K562 (cell line): ENCODE measurements at places on chromosomes 7 and 10.
A peak's percentile ranks its signal among the peaks of the same experiment; 100 is the strongest.

- DNase-seq: peak; percentile 25
These were observed at the start of gene GNG11 for GRCh38 chr7:93921607-93922566. TSS of gene GNG11 (plus strand) at chr7:93921735. CDS start at chr7:93922138, 403 bp downstream.

DNA sequence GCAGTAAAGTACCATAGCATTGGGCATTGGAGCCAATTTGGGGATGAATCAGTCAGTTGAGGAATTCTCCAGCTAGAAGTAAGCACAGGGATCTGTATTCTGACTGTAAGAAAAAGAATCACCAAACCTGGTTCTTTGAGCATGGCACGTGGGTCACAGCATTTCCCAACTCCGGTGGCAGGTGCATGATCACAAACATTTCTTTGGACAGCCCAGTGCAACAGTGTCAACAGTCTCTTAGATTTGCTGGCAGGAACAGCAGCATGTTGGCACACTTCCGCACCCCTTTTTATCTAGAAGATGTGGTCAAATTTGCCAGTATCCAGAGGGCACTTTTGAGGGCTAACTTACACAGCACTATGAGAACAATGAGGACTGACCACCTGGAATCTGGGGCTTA, 437.5 kb upstream of the GHITM start:
- no peak for DNase-seq

GRCh38 chr7:48250441-48250951, 79.2 kb downstream of the ABCA13 start:
- no peak for DNase-seq

- no peak for DNase-seq
These were observed 41.0 kb downstream of the MCMBP start for GRCh38 chr10:119831656-119832055.

DNA sequence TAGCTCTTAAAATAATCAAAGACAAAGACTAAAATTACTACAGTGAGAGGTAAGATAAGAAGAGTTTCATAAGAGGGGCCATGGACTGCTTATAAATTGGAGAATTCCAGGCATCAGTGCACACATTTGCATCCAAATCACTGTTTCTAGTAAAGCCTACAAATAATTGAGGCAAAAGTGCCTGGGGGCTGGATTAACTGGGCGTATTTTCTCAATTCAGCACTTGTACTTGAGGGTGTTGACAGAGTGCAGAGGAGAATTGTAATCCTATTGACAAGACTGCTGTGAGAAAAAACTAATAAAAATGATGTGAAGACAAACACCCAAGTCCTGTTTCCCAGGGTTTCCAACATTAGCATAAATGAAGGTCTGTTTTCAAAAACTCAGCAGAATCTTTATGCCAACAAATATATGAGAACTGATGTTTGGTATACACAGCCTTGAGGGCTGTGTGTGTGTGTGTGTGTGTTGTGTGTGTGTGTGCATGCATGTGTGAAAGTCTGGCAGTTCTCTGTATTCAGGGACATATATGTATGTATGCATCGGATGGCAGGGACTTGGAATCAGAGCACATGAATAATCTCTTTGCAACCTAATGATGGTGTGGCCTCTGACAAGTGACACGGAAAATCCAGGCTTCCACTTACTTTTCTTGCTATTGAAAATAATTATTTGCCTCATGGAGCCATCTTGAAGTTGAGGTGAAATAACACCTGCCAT, 182.1 kb upstream of the CDC14C start:
- DNase-seq: no peak

DNA sequence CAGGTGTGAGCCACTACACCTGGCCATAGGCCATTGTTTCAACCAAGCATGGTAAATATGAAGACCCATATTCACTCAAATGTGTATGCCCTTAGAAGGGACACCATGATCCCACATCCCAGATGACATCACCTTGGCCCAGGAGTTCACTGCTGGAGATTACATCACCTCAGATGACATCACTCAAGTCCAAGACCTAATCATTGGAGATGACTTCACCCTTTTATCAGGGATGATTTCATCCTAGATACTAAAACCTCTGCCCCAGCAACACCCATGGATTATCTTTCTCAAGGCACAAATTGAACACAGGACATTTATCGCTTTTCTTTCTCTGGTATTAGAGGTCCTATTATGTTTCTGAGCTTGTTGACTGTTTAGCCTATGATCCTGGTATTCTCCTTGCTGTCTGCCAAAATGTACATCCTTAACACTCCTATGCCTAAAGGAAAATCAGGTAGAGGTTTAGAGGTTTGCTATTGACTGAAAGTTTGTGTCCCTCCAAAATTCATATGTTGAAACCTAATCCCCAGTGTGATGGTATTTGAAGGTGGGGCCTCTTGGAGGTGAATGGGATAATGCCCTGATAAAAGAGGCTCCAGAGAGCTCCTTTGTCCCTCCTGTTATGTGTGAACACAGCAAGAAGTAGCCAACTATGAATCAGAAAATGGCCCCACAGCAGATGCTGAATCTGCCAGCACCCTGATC, 9.8 kb upstream of the CYP2C18 start:
- no peak for DNase-seq

GRCh38 chr7:82722946-82723345, 279.4 kb upstream of the CACNA2D1 start:
- DNase-seq: no peak

- no peak for DNase-seq
These were observed 44.7 kb downstream of the MYO3A start for GRCh38 chr10:25978771-25979170.

DNA sequence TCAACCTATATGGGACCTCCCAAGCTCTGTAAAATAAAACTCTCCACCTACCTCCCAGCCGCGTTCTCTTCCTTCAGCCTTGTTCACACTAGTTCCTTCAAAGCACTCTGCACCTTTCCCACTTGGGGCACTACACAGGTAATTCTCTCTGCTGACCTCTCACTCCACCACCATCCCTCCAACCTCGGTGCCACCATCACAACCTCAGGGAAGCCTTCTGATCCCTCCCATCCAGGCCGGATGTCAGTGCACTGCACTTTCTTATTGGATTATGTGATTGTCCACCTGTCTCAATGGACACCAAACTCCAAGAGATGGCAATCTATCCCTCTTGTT, 7.0 kb downstream of the LARP4B start:
- DNase-seq: no peak

DNA sequence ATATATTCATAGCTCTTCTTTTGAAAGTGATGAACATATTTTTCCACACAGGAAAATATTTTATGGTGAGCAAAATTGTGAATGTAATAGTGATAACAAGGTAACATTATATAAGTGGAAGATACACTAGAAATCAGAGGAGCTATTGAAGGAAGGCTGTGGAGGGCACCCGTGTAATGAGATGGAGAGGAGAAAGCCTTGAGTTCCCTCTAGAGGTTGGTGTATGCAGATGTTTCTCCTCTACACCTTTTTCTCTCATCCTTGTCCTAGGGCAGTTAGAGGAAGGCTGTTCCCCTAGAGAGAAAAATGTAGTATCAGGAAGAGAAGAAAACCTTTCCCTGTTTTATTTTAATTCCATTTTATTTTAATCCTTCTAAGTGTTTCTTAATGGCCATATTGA, 54.6 kb upstream of the NRG3 start:
- no peak for DNase-seq

DNA sequence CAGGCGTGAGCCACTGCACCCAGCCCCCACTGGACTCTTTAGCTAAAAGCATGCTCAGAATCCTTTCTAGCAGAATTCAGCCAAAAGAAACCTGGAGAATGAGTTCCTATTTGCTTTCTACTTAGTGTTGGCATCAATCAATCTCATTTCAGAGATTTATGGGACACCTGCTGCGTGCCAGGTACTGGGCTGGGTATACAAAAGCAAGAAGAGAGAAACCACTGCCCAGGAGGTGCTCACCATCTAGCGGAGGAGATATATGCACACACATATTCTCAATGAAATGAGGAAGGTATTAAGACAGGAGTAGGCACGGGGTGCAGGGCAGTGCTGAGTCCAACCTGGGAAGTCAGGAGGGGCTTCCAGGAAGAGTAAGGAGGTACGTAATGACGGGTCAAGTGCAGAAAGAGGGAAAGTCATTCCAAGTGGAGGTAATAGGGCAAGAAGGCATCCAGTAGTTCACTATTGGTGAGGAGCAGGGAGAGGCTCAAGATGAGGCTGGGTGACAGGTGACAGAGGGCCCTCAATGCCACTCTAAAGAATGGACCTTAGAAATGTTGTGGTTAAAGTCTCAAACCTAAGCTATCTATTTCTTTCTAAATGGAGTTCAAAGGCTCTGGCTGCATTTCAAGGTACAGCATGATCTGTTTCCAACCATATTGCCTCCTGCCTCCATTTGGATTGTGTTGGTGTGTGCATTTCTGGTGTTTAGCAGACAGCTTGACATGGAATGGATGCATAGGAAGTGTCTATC, 22.1 kb downstream of the ABLIM1 start:
- DNase-seq: no peak

DNA sequence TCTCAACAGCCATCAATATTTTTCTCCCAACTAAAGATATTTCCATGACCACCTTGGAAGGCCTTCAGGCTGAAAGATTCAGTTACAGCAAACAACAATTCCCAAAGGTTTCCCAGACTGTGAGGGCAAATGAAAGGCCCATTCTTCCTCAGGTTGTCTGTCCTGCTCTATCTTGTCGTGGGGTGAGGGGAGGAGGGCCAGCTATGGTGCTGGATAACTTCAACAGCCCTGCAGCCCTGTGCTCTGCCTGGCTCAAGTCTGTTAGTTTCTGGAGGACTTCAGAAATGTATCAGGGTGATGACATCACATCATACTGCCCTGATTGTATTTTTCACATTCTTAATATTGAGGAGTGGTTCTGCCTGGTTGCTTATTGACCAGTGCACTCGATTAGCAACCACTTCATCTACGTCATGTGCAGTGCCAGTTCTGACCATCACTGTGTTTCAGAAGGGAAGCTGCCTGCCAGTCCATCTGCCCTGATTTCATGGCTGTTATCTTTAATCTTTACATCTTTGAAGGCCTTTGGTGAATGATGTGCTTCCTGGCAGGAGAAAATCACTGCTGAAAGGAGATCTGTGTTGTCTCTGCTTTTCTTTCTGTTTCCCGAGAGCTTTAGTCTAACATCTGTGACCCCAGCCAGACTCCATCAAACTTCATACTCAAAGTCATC, 135.5 kb downstream of the NRF1 start:
- no peak for DNase-seq

GRCh38 chr10:114526126-114526503, 121.8 kb upstream of the AFAP1L2 start:
- DNase-seq: no peak
